ENCODE measurements at places on chromosomes 2 and 18.

DNA sequence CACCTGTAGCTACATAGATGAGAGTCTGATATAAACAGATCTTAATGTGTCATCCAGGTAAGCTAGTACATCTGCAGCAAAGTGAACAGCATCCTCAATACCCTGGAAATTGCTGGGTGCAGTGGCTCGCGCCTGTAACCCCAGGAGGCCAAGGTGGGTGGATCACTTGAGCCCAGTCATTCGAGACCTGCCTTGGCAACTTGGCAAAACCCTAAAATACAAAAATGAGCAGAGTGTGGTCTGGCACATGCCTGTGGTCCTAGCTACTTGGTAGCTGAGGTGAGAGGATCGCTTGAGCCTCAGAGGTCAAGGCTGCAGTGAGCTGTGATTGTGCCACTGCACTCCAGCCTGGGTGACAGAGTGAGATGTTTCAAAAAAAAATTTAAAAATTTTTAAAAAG, 233.9 kb upstream of the SP5 start:
- no peak for DNase-seq

DNA sequence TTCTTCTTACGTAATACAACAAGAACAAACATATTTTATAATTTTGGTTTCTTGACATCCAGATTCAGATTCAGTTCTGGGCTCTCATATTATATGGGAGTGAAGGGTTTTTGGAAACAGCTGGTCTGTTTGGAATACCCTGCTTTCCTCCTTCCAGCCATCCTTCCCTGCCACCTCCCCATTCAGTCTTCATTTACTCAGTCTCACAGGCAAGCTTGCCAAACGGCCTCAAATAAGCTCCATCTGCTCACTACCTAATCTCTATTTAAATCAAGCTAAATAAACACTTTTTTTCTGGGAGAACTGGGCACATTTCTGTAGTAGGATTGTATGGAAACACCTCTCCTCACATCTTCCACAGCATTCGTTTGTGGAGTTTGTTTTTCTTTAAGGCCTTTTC, 147.5 kb downstream of the RND3 start:
- DNase-seq, result no peak

DNA sequence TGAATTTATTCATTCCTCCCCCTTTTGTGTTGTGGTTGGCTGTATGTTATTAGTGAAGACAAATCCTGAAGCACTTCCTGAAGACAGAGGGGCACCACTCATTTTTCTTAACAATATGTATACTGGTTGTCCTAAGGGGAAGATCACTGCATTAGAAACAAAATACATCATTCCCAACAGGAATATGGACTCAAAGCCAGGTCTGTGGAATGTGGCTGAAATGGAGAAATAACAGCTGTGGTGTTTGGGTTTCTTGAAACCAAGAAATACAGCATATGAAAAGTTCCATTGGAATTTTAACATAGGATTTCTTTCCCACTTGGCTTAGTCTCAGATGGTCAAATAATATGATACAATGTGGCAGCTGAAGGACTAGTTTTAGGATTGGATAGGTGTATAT, 267.6 kb downstream of the KCNE4 start:
- no peak for DNase-seq

DNA sequence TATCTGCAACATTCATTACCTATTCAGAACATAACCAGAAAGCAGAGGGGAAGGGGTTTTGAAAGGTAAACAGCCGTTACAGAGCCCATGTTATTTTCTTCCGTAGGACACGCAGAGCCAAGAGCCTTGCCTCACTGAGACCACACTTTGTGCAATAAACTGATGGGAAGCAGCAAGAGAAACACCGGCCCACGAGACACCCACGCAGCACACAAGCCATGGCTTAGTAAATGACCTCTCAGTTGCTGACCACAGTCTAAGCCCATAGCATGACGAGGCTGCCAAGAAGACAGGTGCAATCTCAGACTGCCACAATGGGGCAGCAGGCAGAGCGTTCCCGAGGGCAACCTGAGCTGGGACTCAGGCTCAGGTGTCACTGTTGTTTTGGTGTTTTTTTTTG, 59.6 kb downstream of the CABYR start:
- no peak for DNase-seq

DNA sequence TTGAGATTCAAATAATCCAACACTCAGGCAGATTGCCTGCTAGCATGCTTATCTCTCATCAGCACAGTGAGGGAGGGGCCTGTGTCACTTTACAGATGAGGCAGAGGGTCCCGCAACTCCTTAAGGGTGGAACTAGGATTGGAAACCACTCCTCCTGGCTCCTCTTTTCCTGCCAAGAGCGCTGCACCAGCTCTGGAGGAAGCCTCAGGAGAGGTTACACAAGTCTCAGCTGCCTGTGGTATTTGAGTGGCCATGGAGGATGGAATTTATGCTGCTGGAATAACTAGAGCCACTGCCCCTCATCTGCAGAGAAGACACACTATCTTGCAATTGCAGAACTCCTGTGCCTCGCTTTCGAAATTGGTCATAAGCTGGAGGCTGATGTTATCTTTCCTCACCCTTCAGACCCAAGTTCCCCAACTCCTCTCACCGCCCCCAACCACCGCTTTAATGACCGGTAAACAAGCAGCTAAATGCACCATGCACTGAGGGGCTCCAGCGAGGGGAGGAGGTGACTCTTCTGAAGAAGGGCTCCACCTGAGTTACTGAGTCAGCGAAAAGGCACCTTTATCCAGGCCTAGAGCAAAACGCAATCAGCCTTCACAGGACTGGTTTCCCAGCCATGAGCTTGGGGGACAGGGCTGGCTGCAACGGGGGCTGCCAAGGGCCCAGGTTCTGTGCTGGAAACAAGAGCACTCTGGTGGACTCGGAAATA, 245.8 kb downstream of the SOX11 start:
- no peak for DNase-seq

DNA sequence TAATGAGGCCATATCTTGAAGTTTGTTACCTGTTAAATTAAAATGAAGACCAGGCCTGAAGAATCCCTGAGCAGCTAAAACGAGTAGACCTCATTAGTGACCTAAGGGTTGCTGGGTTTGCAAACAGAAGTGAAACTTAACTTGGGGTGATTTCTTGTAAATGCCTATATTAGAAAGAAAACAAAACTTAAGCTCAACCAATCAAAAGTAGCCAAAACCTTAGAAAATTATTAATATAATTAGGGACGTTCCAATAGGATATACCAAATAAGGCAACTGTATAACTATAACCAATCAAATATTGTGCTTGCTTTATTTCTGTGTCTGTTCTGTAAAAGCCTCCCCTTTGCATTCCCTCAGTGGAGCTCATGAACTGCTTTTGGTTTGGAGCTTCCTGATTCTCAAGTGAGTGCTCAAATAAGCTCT, 137.9 kb upstream of the VRK2 start:
- DNase-seq, result no peak

DNA sequence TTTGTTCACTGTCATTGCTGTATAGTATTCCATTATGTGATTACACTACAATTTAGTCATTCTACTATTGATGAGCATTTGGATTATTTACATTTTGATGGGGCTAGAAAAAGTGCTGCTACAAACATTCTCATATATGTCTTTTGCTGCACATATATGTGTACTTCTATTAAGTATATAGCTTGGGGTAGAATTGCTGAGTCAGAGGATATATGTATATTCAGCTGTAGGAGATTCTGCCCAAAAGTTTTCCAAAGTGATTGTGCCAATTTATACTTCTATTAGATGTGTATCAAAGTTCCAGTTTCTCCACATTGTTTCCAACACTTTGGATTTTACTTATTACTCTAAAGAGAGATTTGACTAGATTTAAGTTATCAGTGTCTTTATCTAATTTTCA, 101.7 kb upstream of the UGP2 start:
- no peak for DNase-seq

DNA sequence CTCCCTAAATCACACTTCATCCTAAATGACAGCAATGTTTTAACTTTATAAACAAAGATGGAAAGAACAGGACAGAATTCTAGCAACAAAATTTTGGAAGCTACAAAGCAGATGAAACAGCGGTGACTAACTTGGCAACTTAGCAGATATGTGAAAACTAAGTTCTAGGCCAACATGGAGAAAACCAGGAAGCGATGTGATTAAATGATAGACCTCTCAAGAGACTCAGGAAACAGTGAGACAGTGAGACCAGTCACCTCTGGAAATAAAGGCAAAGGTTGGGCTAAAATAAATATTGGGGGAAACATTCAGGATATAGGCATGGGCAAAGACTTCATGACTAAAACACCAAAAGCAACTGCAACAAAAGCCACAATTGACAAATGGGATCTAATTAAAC, 24.4 kb upstream of the ZBTB7C start:
- no peak for DNase-seq

- no peak for DNase-seq
Observed at GRCh38 chr2:60438653-60439052, 114.8 kb downstream of the BCL11A start.

DNA sequence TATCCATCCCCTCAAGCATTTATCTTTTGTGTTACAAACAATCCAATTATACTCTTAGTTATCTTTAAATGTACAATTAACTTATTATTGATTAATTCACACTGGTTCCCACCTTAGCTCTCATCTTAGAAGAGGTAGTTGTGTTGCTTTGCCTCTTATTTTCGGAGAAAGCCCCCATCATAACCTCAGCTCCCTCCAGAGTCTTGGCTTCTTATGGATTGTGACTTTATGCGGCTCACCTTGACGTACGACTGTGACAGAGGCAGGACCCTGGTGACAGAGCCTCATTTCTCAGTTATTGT, 132.9 kb downstream of the SPTBN1 start:
- no peak for DNase-seq

- DNase-seq, result no peak
Observed at GRCh38 chr2:239662413-239663120, 261.7 kb upstream of the HDAC4 start.

GRCh38 chr18:50209311-50209710, 14.4 kb upstream of the MYO5B start:
- DNase-seq, result no peak

- DNase-seq, result peak; percentile 49
Observed at GRCh38 chr2:142286618-142287017, 155.8 kb upstream of the LRP1B start.

DNA sequence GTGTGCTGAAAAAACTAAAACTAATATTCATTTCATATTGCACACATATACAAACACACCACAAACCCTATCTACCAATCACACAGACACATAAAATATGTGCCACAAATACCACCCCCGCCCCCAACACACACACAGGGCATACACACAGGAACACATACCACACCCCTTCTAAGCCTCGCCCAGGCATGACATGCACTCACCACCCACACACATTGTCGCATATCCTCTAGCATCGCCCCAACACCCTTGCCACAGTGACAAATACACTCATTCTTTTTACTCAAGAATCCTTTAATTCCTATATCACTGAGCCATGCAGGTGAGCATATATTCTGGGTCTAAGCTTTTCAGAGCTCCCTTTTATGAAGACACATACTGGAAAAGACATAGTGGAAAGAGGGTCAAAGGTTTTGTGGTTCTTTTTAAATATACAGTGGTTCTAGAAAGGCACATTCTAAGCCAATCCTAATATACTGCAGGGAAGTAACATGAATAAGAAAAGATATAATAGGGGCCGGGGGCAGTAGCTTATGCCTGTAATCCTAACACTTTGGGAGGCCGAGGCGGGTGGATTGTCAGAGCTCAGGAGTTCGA, 24.5 kb upstream of the LCLAT1 start:
- DNase-seq, result no peak

- no peak for DNase-seq
Observed at GRCh38 chr2:232628466-232629128, 4.8 kb upstream of the EFHD1 start.

DNA sequence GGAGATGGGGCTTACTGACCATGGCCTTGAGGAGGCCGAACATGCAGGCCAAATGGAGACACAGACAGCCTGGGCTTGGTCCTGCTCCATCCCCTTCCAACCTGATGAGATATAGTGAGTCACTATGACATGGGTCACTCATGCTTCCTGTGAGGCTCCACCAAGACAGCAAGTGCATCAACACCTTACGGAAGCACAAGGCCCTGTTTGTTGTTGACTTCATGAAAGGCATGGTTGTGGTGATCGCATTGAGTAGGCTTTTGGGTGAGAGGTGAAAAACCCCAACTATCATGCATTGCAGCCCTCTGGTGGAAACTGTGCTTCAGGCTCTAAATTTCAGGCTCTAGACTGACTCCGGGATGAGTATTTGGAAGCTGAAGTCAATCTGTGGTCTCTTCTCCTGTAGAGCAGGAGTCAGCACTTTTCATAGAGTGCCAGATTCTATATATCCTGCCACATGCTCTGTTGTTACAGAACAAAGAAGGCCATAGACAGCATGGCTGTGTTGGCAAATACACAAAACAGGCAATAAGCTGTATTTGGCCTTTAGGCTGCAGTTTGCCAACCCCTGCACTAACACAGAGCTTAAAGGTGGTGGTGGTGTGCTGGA, 10.1 kb downstream of the IL37 start:
- DNase-seq, result no peak

DNA sequence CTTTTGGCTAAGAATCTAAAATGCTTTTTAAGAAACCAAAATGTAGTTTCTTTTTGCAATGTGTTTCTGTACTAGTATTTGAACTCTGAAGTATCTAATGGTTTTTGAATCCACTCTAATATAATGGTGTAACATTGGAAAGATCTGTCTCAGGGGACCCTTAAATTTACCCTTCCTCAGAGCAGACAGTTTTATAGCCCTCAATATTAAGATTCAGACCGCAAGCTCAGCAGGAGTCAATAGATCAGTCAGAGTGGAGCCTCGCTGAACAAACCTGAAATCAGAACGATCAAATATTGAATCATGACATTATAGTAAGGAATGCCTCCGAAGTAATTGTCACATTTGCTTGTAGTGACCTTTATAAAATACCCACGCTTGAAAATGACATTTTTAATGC, 18.3 kb downstream of the SGPP2 start:
- DNase-seq, result no peak

- DNase-seq, result no peak
Observed at GRCh38 chr18:44536046-44536445, 144.6 kb upstream of the SETBP1 start.

DNA sequence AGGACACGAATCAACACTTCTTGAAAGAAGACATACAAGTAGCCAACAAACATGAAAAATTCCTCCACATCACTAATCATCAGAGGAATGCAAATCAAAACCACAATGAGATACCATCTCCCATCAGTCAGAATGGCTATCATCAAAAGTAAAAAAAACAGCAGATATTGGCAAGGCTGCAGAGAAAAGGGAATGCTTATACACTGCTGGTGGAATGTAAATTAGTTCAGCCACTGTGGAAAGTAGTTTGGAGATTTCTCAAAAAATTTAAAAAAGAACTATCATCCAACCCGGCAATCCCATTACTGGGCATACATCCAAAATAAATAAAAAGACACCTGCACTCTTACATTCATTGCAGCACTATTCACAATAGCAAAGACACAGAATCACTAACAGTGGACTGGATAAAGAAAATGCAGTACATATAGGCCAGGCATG, 78.7 kb downstream of the GRB14 start:
- no peak for DNase-seq

- no peak for DNase-seq
Observed at GRCh38 chr2:234958311-234958710, 6.5 kb downstream of the SH3BP4 start.

- DNase-seq, result no peak
Observed at GRCh38 chr18:21799721-21800120, 59.1 kb downstream of the MIB1 start.

GRCh38 chr2:129080715-129081476, 762.2 kb upstream of the HS6ST1 start:
- no peak for DNase-seq

All from NT2/D1 (cell line).